ENCODE measurements at places on chromosomes 3 and 15.

DNA sequence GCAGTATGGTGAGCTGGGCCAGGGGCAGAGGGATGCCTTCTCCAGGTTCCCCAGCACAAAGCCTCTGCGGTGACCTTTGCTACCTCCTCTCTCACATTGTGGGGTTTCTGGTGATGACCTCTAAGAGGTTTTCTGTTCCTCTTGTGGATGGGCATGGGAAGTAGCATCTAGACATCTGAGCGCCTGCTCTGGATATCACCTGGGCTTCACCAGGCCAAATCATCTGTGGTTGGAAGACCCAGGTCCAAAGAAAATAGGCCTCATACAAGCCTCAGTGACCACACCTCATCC is 7.0 kb downstream of the APEH start:
- DNase-seq = no peak

GRCh38 chr3:44001072-44001471 is 240.6 kb upstream of the TOPAZ1 start:
- no peak for DNase-seq

DNA sequence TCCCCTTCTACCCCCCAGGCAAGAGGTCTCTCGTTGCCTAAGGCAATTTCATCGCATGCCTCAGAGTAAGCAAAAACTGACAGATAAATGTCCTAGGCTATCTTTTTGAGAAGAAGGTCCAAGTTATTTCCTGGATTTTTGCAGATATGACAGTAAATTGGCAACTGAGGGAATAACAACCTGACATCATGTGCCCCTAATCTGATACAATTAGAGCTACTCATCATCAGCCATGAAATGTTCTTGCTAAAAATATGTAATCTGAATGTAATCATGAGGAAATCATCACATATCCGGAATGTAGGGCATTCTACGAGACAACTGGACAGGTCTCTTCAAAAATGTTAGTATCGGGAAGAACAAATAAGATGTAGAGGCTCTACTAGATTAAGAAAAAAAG is 44.1 kb downstream of the TNIK start:
- no peak for DNase-seq

GRCh38 chr3:60542995-60543394 is 708.3 kb downstream of the FHIT start:
- DNase-seq = no peak

DNA sequence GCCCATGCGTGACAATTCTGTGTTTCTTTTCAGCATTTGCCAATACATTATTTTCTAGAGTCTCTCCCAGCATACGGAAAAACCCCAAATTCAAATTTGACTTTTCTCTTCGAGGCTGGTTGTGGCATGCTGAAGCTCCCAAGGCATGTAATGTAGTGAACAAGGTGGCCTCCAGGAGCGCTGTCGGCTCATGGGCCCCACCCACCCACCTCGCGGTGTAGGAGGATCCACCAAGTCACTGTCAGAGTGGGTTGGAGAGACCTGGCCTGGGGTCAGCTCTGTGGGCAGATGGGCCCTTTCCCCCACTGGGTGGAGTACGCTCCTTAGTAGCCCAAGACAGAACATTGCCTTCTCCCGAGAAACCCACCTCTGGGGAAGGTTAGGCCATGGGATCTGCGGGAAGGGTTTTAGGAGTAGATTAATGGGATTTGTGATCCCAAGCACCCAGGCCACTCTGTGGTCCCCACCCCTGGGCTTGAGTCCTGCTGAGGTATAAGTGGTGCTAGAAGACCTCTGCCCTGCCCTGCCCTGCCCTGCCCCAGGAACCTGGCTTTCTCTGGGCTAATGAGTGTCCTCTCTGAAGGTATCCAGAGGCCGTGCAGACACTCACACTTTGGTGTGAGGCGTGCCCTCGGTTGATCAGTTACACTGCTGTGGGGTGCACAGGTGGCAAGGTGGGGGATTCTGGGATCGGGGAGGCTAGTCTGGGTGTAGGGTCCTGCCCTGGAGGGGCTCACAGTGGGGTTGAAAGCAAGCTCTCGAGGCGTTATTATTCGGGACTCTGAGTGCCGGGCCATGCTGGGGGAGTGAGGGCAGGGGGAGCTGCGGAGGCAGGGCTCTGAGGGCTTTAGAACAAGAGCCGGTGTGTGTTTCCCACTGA is 97.9 kb downstream of the APBA2 start:
- DNase-seq = no peak

- DNase-seq = no peak
Measured at GRCh38 chr3:158279609-158280008, 169.7 kb downstream of the RSRC1 start.
